Omental fat pad (tissue), 4 donors: ENCODE measurements at places on chromosomes 4 and X. TPM values are rescaled to one million over a fixed set of nuclear protein-coding genes. Genes with fewer than 3 reads are reported as not detected.

FAM53A gene
- 10.9 TPM for total RNA-seq

ATP1B4 gene
- not detected for total RNA-seq

GRCh38 chr4:87101543-87102199 is 118.7 kb downstream of the KLHL8 start:
- no peak for DNase-seq

CXorf65 gene
- not detected for total RNA-seq

- DNase-seq, result no peak
These were observed 760 bp downstream of the TMEM165 start for GRCh38 chr4:55396308-55397125.

GRCh38 chrX:129553619-129554288 is 13.7 kb downstream of the OCRL start:
- no peak for DNase-seq

DNA sequence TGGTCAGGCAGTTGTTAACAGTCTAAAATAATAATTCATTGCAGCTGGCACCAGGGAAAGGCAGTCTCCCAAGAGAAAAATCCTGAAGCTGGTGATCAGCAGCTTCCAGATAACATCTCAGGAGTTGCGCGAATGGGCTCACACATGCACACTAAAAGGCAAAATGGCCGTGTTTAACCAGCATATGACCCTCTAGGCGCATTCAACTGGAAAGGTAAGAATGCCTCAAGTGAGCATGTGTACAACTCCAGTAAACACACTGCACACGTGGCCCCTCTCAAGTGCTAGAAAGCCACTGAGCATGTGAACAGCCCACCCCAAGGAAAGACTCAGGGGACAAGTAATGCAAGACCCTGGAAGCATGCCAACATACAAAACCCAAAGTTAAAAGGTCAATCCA is 33.1 kb downstream of the STPG2 start:
- no peak for DNase-seq

RPS3A gene
- total RNA-seq, result 2,495 TPM

- no peak for DNase-seq
These were observed 36.5 kb downstream of the TBL1X start for GRCh38 chrX:9501362-9501761.

UCP1 gene
- total RNA-seq, result 2.0 TPM

GRCh38 chr4:133982533-133983224 is 218.9 kb downstream of the PABPC4L start:
- DNase-seq, result no peak

- DNase-seq, result no peak
These were observed 1.7 kb upstream of the NDP start for GRCh38 chrX:43974741-43975465.

GRCh38 chrX:8738588-8739189 is 6.8 kb upstream of the ANOS1 start:
- DNase-seq, result no peak

- no peak for DNase-seq
These were observed 117.1 kb downstream of the SPANXA1 start for GRCh38 chrX:141467442-141467841.

ABRAXAS1 gene
- total RNA-seq, result 11.0 TPM

DNA sequence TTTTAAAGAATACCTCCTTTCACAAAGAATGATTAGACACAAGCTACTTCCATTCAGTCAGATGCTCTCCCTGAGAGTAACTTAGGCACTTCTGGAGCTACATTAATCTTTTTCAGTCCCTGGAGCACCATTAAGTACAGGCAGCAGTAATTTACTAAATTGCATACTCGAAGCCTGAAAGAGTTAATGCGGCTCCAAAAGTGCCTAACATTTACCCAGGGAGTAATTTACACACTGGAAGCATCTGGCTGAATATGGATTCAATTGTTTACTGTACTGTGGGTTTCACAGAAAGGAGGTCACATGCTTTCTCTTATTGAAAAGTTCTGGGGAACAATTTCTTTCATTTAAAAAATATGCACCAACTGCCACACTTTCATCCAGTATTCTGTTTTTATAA is 260.8 kb upstream of the TENM3 start:
- DNase-seq, result no peak

SERTM2 gene
- total RNA-seq, result not detected

DNA sequence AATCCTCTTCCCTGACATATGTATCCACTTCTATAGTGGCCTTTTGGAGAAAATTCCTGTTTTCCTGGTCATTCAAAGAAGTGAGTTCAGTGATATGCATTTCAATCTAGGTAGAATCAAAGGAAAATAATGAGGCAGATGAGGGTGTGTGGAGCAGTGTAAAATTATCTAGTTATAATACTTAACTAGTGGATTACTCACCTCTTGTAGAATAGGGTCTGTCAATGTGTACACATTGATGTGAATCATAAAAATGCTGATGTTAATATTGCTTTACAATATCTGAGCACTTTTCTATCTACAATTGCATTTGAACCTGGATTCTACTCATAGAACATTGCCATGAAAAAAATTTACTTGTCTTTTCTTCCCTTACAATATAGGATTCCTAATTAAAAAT is 293.5 kb downstream of the GBA3 start:
- DNase-seq, result no peak

DNA sequence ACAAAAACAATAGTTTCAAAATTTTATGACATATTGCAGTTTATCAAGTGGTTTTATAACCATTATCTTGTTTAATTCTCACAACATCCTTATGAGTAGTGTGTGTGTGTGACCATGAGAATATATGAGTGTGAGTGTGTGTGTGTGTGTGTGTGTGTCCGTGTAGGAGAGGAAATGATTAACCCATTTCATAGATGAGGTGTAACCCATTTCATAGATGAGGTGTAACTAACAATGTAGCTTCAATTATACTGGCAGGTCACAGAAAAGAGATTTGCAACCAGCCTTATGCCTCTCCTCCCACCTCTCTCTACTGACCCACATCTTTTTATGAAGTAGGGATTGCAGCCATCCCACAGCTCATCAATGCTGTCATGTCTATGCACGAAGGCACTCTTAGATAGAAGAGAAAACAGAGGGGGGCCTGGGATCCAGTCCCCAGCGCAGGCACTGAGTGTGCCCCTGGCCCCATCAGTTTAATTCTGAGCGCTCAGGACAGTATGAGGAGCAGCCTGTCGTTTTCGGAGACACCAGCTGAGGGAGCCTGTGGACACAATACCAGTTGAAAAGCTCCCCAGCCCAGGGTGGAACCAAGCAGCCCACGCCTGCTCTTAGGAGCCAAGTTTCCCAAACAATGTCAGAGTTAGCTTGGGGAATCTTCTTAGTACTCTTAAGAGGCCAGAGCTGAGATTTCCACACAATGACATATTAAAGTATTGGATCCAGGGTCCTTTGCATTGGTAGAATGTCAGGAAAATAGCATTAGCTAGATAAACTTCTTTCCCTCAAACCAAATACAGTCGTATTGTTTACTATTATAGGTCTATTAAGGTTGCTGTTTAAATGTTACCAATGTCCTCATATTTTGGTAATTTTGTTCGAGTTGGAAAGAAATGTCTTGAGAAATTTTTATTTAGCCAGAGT is 88.6 kb downstream of the PALLD start:
- peak; percentile 57 for DNase-seq

SPARCL1 gene
- total RNA-seq, result 507 TPM

DNA sequence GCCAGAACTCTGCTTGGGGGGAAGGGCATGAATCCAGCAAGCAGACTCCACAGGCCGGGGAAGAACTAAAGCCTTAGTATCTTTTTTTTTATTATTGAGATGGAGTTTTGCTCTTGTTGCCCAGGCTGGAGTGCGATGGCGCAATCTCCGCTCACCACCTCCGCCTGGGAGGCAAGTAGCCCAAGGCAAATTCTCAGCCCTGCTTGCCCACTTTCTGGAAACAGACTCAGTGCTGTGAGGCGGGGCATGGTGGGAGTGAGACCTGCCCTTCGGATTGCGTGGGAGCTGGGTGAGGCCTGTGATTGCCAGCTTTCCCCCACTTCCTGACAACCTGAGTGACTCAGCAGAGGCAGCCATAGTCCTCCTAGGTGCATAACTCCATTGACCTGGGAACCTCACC is 348.8 kb downstream of the GASK1B start:
- no peak for DNase-seq

CD38 gene
- 9.1 TPM for total RNA-seq

COL4A5 gene
- total RNA-seq, result 7.0 TPM

GRCh38 chrX:81257817-81258216 is 55.9 kb downstream of the SH3BGRL start:
- DNase-seq, result no peak

GRCh38 chr4:164948975-164949374 is 28.5 kb downstream of the TRIM61 start:
- DNase-seq, result no peak

UGT2A1 gene
- total RNA-seq, result not detected

DNA sequence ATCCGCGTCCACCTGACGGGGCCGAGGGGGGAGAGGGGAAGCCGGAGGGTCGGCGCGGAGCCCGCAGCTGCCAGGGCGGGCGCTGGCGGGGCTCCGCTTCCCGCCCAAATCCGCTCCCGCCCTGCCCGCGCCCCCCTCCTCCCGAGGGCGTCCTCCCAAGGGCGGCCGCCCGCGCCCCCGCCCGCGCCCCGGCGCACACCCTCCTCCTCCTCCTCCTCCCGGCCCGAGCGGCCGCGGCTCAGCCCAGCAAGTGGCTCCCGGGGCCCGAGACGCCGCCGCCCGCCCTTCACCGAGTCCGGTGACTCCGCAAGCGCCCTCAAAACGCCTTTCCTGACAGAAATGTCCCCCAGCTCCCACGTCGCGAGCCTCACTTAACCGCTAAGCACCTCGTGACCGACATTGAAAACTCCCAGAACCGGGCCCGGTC is 487 bp downstream of the HMGB2 start:
- DNase-seq, result no peak

DNA sequence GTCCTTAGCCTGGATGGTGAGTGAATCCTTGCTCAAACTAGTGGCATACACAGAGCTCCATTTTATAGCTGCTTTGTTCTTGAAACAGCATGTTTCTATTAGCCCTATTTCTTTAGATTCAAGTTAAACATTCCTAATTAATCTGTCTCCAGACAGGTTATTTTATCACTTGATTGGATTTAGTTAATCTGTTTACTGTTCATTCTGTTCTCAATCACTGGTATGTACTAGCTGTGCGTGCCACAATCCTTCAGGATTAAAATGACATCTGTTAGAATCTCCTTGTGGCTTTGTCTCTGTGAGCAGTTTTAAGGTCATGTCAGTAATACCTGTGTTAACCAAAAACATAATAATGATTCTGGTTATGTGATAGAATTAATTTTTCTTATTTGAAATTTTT is 36.5 kb downstream of the PTPN13 start:
- DNase-seq, result no peak

- no peak for DNase-seq
These were observed 50.9 kb downstream of the MED28 start for GRCh38 chr4:17665346-17665745.

CT45A5 gene
- not detected for total RNA-seq

DNA sequence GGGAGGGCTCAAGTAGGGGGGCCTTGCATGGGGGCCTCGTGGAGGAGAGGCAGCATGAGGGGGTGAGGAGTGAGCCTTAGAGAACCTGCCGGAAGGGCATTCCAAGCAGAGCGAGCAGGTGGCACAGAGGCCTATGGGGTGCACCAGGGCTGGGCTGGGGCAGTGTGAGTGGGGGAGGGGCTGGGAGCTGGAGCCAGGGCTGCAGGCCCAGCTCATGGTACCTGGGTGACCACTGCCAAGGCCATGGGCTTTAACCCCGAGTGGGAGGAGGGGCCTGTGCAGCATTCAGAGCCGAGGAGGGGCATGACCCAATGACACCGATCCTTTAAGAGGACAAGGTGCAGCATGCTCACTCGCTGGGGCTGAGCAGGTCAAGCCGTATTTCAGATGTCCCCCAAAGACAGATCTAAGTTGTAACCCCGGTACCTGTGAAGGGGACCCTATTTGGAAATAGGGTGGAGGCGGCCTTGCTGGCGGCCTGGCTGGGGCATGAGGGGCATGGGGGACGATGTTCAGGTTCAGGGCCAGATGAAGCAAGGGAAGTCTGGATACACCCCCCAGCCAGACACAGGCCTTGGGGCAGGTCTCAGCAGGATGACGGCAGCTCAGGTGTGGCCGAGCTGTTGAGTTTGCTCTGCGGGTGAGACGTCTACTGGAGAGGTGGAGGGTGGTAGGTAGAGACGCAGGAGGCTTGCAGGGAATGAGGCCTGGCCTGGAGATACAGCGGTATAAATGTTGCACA is 137.0 kb downstream of the CPZ start:
- no peak for DNase-seq

GRCh38 chr4:83436680-83437079 is 18.9 kb downstream of the HELQ start:
- no peak for DNase-seq

DNA sequence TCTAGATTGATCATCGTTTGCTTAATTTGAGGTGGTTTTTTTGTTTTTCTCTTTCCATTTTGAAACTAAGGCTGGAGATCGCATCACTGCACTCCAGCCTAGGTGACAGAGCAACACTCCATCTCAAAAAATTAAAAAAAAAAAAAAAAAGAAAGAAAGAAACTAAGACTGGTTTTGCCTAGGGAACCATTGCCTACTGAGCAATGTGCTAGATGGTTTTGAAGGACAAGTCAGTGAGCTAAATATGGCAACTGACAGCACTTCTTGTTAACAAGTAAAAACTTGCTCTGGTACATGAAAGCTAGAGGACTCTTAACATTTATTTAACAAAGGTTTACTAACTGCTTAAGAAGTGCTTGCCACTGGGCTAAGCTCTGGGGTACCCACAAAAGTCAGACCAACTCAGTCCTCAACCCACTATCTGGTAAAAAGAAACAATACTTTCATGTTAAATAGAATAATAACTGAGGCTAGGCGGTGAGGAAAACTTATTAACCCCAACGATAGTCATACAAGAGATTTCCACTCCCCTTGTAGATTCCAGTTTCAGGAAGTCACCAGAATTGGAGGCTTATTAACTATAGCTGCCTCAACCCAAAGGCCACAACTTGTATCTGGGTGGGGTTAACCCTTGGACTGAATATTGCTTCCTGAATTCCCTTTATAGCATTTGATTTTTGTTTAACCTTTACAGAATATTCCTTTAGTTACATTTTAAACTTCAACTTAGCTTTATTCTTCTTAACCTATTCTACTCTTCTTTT is 111.6 kb downstream of the FRYL start:
- DNase-seq, result no peak

PPEF2 gene
- not detected for total RNA-seq

ADGRG4 gene
- 0.09 TPM for total RNA-seq

DOK7 gene
- total RNA-seq, result not detected
